ENCODE measurements at places on chromosomes 2 and 18. TPM values are rescaled to one million over a fixed set of nuclear protein-coding genes. Genes with fewer than 3 reads are reported as not detected.

Gene TCF23
- total RNA-seq: not detected

Gene GRB14
- 6.3 TPM for total RNA-seq

Gene ACTR1B
- total RNA-seq: 86.1 TPM

Gene PROM2
- 3.2 TPM for total RNA-seq

Gene EML6
- total RNA-seq: 4.6 TPM

Gene TBR1
- total RNA-seq: not detected

Gene HOXD9
- total RNA-seq: 0.99 TPM

Gene CD207
- 0.26 TPM for total RNA-seq

Gene ALK
- 1.6 TPM for total RNA-seq

Gene NAGK
- total RNA-seq: 81.4 TPM

GRCh38 chr18:2846636-2847316 is at the start of gene EMILIN2:
Gene EMILIN2 (plus strand): TSS chr18:2847006. CDS start chr18:2847189, 183 bp downstream.
- peaks cover 34% of the 10 kb centered on the region for H3K4me1 ChIP-seq
- peaks cover 53% of the 10 kb centered on the region for H3K27me3 ChIP-seq
- peak within 1 kb of the TSS; percentile 77 for H3K27ac ChIP-seq
- peak within 1 kb of the TSS; percentile 58 for H3K4me3 ChIP-seq

DNA sequence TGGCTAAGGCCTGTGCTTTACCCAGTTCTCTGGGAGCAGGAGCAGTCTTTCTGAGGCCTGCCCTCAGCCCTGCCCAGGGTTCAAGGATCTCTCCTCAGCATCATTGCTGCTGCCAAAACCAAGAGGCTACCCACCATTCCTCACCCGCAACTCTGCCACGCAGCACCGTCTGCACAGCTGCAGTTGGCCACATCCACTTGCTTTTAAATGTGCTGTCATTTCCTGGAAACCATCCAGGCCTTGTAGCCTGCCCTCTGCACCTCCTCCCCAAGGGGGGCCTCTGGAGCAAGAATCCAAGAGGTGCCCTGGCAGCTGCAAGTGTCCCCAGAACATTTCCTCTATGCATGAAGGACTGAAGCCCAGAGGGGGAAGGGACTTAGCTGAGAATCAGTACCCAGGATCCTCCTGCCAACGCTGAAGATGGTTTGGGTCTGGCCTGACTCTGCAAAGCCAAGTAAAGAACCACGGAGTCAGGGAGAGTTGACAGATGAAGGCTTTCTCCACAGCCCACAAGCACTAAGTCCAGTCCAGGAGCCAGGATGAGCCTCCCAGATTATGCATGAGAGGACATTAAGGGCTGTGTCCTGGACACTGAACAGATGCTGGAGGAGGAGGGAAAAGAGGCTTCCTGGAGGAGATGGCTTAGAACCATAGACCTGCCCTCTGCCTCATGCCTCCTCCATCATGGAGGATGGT is 14.9 kb downstream of the EMX1 start:
- peaks cover 13% of the 10 kb centered on the region for H3K27me3 ChIP-seq
- DNase-seq: no peak
- H3K27ac ChIP-seq: no peak overlapping the region
- peaks cover 15% of the 10 kb centered on the region for H3K4me1 ChIP-seq
- H3K36me3 ChIP-seq: no peaks in the 10 kb centered on the region

GRCh38 chr2:85589982-85590791 is 5.4 kb upstream of the RNF181 start:
- H3K27ac ChIP-seq: peak overlapping the region; percentile 59
- H3K4me3 ChIP-seq: no peak overlapping the region
- H3K27me3 ChIP-seq: no peaks in the 10 kb centered on the region
- H3K4me1 ChIP-seq: peaks cover 81% of the 10 kb centered on the region

GRCh38 chr2:62577994-62578781 is 72.2 kb upstream of the TMEM17 start:
- no peaks in the 10 kb centered on the region for H3K27me3 ChIP-seq
- no peaks in the 10 kb centered on the region for H3K36me3 ChIP-seq
- H3K4me3 ChIP-seq: no peak overlapping the region
- DNase-seq: no peak

DNA sequence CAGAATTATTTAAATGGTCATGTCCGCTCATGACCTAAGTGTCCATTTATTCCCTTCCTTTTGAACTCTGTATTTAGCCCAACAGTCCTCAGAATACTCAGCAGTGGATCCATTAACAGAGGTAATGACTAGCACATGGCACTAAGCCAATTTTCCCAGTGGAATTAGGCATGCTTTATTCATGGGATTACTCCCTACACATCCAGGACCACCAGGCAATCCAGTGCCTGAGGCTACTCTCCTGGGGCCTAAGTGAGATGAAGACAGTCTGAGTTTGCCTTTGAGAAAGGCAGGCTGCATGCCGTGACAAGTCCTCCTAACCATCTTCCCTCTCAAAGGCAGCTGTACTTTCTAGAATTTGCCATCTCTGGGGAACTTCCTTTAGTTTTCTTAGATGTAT is 128.6 kb downstream of the SPOPL start:
- H3K36me3 ChIP-seq: no peaks in the 10 kb centered on the region
- H3K4me3 ChIP-seq: no peak overlapping the region
- H3K27ac ChIP-seq: no peak overlapping the region
- H3K27me3 ChIP-seq: no peaks in the 10 kb centered on the region
- peak; percentile 85 for DNase-seq

- peaks cover 9% of the 10 kb centered on the region for H3K36me3 ChIP-seq
- peak within 1 kb of the TSS; percentile 92 for H3K4me3 ChIP-seq
- peak; percentile 93 for DNase-seq
Measured at GRCh38 chr2:95121407-95122196, at the start of gene MRPS5. Gene MRPS5 (minus strand): TSS chr2:95121808. CDS start chr2:95121791, 17 bp downstream.

DNA sequence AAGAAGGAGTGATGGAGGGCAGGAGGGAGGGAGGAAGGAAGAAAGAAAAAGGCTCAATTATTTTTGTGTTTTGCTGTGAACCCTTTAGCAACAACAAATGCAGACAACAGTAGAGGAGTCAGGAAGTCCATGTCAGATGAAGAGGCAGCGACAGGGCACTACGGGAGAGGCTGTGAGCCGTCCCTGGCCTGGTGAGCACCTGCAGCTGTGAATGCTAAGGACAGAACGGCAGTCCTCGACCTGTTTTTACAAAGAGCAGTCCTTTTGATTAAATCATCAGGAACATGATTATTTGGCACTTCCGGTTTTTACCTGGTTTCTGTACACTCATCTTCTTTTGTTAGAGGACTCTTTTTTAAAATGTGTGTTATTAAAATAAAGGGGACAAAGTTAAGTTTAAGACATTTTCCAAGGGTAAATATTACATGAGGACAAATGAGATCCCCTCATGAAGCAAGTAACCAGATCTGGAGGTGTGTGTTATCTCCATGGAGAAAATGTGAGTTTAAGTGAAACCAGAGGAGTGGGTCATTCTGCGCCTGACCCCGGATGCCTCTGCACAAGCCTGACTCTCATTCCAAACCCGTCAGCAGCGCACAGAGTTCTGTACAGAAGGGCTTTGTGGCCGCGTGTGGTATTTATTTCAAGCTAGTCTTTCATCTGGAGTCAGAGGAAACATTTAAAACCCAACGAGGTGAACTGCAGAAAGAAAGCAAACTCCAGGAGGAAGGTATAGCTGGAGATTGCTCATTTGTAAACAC is 492.5 kb downstream of the SOX11 start:
- no peak overlapping the region for H3K4me3 ChIP-seq
- no peaks in the 10 kb centered on the region for H3K36me3 ChIP-seq
- H3K27me3 ChIP-seq: no peaks in the 10 kb centered on the region
- DNase-seq: no peak

DNA sequence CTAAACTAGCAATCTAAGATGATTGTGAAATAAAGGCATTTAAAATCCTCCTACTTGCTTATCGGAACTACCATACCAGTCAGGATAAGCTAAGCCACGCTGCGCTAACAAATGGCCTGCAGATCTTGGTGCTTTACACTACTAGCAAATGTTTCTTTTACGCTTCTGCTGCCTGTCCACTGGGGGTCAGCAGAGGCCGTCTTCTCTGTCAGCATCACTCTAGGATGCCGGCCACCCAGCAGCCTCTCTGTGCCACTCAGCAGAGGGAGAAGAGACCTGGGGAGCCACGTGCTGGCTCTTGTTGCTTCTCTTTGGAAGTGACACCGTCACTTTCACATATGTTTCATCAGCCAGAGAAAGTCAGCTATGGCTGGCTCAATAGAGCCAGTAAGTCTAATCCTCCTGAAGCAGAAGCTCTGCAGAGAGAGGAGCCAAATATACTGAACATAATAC is 36.6 kb downstream of the COPS8 start:
- no peaks in the 10 kb centered on the region for H3K36me3 ChIP-seq
- no peak overlapping the region for H3K27ac ChIP-seq
- H3K27me3 ChIP-seq: no peaks in the 10 kb centered on the region
- H3K4me1 ChIP-seq: peaks cover 27% of the 10 kb centered on the region
- no peak for DNase-seq

- H3K27me3 ChIP-seq: no peaks in the 10 kb centered on the region
- no peaks in the 10 kb centered on the region for H3K36me3 ChIP-seq
- no peak overlapping the region for H3K4me3 ChIP-seq
- no peak overlapping the region for H3K27ac ChIP-seq
- H3K4me1 ChIP-seq: no peaks in the 10 kb centered on the region
- no peak for DNase-seq
Measured at GRCh38 chr18:54968807-54969206, 9.5 kb upstream of the CCDC68 start.

DNA sequence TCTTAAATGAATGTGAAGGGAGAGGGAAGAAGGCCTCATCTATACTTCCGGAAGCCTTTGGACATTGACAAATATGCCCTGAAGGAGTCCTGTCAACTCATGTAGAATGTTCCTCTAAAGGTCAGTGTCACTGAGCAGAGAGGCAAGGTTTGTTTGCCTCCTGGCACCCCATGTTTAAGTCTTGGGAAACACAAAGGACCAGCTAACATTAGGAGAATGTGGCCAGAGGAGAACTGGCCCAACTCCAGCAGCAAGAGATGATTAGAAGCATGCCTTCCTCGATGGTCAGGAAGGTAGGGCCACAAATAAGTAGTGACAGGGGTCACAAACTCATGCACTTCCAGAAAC is 5.7 kb downstream of the DYSF start:
- H3K4me3 ChIP-seq: no peak overlapping the region
- no peaks in the 10 kb centered on the region for H3K36me3 ChIP-seq
- peaks cover 66% of the 10 kb centered on the region for H3K4me1 ChIP-seq
- peak; percentile 82 for DNase-seq
- H3K27ac ChIP-seq: no peak overlapping the region

DNA sequence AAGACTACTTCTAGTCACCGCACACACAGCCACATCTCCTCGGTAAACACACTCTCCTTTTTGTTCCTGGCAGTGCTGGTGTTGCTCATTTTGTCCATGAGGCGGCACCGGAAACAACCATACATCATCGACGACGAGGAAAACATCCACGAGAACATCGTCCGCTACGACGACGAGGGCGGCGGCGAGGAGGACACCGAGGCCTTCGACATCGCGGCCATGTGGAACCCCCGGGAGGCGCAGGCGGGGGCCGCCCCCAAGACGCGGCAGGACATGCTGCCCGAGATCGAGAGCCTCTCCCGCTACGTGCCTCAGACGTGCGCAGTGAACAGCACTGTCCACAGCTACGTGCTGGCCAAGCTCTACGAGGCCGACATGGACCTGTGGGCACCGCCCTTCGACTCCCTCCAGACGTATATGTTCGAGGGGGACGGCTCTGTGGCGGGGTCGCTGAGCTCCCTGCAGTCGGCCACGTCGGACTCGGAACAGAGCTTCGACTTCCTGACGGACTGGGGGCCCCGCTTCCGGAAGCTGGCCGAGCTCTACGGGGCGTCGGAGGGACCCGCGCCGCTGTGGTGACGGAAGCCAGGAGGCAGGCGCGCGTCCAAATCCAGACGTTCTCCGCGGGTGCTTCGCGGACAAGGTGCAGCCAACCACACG is 221.0 kb downstream of the CDH20 start:
- peaks cover 6% of the 10 kb centered on the region for H3K27me3 ChIP-seq
- no peaks in the 10 kb centered on the region for H3K36me3 ChIP-seq
- peak overlapping the region; percentile 10 for H3K4me3 ChIP-seq
- no peak overlapping the region for H3K27ac ChIP-seq
- DNase-seq: peak; percentile 75
- no peaks in the 10 kb centered on the region for H3K4me1 ChIP-seq

DNA sequence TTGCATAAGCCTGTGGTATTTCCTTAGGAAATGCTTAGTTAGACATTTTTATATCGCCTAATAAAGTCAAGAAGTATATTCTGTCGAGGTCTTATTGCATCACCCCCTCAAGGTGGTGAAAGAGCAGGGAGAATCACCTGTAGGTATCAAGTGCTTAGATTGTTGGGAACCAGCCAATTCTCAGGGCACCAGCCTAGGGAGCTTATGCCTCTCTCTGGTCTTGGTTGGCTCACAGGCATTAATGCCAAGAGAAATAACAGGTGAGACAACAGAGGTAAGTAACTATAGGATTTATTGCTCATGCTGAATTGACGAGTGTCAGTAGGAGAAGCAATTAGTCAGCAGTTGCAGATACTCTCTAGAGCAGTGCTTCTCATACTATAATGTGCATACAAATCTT is 663.3 kb upstream of the ZNF804A start:
- no peak for DNase-seq
- H3K36me3 ChIP-seq: no peaks in the 10 kb centered on the region
- H3K27me3 ChIP-seq: no peaks in the 10 kb centered on the region
- no peaks in the 10 kb centered on the region for H3K4me1 ChIP-seq

- DNase-seq: no peak
- no peak overlapping the region for H3K27ac ChIP-seq
- H3K27me3 ChIP-seq: no peaks in the 10 kb centered on the region
- peaks cover 21% of the 10 kb centered on the region for H3K36me3 ChIP-seq
- no peak overlapping the region for H3K4me3 ChIP-seq
- H3K4me1 ChIP-seq: peaks cover 12% of the 10 kb centered on the region
Measured at GRCh38 chr18:36817039-36817438, 11.8 kb downstream of the TPGS2 start.

DNA sequence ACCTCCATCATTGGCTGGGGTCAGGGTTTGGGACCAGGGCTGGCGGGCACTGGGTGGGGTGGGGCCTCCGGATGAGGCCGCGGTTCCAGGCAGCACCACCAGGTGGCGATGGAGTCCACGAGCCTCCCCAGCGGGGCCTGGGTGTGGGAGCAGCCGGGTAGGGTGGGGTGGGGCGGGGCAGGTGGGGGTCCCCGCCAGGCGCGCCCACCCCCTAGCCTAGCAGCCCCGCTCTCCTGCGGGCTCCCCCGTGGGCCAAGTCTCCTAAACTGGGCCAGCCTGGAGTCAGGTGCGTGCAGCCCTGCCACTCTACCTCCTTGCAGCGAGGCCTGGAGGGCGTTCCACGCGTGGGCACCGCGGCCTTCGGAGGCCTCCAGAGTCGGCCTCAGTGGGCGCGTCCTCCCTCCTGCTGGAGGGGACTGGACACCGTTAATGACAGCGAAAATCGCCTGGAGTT is 187.5 kb downstream of the TWIST2 start:
- no peaks in the 10 kb centered on the region for H3K27me3 ChIP-seq
- no peak for DNase-seq
- no peaks in the 10 kb centered on the region for H3K36me3 ChIP-seq
- H3K4me3 ChIP-seq: no peak overlapping the region
- H3K4me1 ChIP-seq: peaks cover 6% of the 10 kb centered on the region
- H3K27ac ChIP-seq: no peak overlapping the region

GRCh38 chr2:206232287-206233035 is 42.0 kb upstream of the ZDBF2 start:
- no peak overlapping the region for H3K27ac ChIP-seq
- no peak for DNase-seq
- H3K4me1 ChIP-seq: no peaks in the 10 kb centered on the region
- no peaks in the 10 kb centered on the region for H3K36me3 ChIP-seq
- no peak overlapping the region for H3K4me3 ChIP-seq

- H3K4me1 ChIP-seq: no peaks in the 10 kb centered on the region
- H3K4me3 ChIP-seq: no peak overlapping the region
- no peaks in the 10 kb centered on the region for H3K27me3 ChIP-seq
- no peak overlapping the region for H3K27ac ChIP-seq
Measured at GRCh38 chr18:46678785-46679399, 21.9 kb upstream of the LOXHD1 start.

GRCh38 chr2:118731413-118731812 is 116.0 kb downstream of the EN1 start:
- H3K36me3 ChIP-seq: no peaks in the 10 kb centered on the region
- H3K4me3 ChIP-seq: no peak overlapping the region
- no peaks in the 10 kb centered on the region for H3K4me1 ChIP-seq
- H3K27ac ChIP-seq: no peak overlapping the region
